T-helper 17 cell (primary cell): ENCODE measurements at places on chromosomes 1 and 21. TPM values are rescaled to one million over a fixed set of nuclear protein-coding genes. Genes with fewer than 3 reads are reported as not detected.

OVAAL gene
- not detected for total RNA-seq

KCNJ9 gene
- total RNA-seq = not detected

GBP6 gene
- total RNA-seq = 0.23 TPM

LRRIQ3 gene
- total RNA-seq = 0.34 TPM

BMP8A gene
- 0.23 TPM for total RNA-seq

MIXL1 gene
- total RNA-seq = not detected

CATSPERE gene
- 0.47 TPM for total RNA-seq

PADI4 gene
- total RNA-seq = 1.5 TPM

DNA sequence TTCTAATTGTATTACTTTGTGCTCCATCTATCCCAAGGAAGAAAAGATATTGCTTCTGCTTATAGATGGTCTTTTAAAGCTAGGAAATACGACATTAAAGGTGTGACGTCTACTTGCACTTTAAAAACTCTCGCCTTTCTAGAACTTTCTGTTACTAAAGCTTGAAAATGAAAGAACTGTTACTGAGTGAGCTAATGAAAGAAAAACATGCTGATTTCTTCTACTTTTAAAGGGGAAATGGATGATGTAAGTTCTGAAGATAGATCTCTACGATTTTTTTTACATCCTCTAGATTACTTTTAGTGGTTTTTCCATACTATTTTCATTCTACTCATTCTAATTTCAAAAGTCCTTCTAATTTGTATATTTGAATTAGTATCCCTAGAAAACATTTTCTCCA lies 387.5 kb downstream of the USP25 start:
- DNase-seq = no peak

DNA sequence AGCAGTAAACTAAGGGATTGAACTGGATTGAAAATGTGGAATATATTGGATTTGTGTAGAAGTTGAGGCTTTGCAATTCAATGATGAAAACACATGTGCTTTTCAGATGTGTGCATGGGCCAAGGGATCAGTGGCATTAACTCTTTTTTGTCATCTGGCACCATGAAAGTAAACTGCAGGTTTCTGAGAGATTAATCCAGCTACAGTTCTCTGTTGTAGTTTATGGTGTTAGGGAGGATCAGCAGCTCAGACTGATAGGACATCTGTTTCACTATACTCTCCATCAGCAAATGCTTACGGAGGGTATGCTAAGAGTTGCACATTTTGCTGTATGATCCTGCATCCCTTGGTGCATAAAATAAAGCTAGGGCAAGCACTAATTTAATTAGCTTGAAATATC lies 82.6 kb downstream of the C1orf21 start:
- DNase-seq = no peak

- DNase-seq = no peak
Measured at GRCh38 chr1:183730886-183731573, 73.9 kb upstream of the RGL1 start.

DNA sequence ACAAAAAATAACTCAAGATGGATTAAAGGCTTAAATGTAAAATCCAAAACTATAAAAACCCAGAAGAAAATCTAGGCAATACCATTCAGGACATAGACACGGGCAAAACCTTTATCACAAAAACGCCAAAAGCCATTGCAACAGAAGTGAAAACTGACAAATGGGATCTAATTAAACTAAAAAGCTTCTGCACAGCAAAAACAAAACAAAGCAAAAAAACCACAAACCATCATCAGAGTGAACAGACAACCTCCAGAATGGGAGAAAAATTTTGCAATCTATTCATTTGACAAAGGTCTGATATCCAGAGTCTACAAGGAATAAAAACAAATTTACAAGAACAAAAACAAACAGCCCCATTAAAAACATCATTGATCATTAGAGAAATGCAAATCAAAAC lies 4.5 kb upstream of the PGBD2 start:
- no peak for DNase-seq

DNA sequence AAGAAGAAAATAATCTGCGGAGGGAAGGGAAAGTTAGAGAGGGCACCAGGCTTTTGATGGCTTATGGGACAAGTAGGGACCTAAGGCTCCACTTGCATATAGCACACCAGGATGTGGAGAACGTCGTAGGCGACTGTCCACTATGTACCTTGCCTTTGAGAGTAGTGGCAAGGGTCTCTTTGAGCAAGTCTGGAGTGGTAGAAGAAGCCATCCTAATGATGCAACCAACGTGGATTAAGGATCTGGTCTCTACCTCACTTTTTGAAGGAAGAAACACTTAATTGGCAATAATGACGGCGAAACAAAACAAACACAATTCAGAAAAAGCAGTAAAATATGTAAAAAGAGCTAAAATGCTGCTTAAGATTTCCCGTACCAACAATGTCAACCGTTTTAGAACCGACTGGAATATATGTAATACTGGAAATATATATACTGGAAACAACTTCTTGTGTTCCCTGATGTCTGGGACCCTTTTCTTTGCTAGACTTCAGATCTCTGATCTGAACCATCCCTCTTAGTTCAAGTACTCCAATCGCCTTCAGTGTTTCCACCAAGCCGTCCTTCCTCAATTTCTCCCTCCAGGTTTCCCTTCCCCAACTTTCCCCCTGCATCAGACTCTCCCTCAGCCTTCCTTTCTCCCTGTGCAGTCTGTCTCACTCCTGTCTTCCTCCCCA lies 821 bp upstream of the KHDRBS1 start:
- no peak for DNase-seq

DNA sequence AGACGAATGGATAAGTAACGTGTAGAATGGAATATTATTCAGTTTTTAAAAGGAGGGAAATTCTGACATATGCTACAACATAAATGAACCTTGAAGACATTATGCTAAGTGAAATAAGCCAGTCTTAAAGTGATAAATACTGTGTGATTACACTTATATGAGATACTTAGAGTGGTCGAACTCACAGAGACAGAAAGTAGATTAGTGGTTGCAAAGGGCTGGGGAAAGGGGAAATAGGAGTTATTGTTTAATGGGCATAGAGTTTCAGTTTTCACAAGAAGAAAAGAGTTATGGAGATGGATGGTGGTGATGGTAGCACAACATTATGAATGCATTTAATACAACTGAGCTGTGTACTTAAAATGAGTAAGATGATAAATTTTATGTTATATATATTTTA lies 14.7 kb upstream of the AHCYL1 start:
- no peak for DNase-seq

GRCh38 chr1:213685992-213686582 lies 301.7 kb upstream of the PROX1 start:
- DNase-seq = no peak

GRCh38 chr21:43778469-43779335 lies 2.6 kb upstream of the CSTB start:
- no peak for DNase-seq

GRCh38 chr1:2564815-2565374 lies 8.7 kb downstream of the TNFRSF14 start:
- no peak for DNase-seq

GRCh38 chr1:204523605-204524215 lies 7.5 kb downstream of the MDM4 start:
- DNase-seq = no peak

DNA sequence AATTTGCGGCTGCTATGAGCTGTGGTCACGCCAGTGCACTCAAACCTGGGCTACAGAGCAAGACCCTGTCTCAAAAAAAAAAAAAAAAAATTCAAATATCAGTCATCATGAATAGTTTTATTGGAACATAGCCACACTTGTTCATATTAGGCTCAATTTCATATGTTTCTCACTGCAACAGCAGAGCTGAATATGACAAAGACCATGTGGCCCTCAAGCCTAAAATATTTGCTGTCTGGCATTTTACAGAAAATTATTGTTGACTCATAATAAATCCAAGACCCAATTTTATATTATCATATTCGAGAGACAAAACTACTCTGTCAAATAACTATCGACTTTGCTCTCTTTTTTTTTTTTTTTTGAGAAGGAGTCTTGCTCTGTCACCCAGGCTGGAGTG lies 11.0 kb downstream of the BECN2 start:
- DNase-seq = no peak

- no peak for DNase-seq
Measured at GRCh38 chr1:24923485-24924113, 6.5 kb downstream of the RUNX3 start.

GRCh38 chr1:243980471-243980870 lies 70.6 kb upstream of the ZBTB18 start:
- DNase-seq = no peak
